ENCODE measurements at places on chromosomes 3 and 15. TPM values are rescaled to one million over a fixed set of nuclear protein-coding genes. Genes with fewer than 3 reads are reported as not detected.

- no peak overlapping the region for H3K27ac ChIP-seq
- peaks cover 5% of the 10 kb centered on the region for H3K27me3 ChIP-seq
- no peaks in the 10 kb centered on the region for H3K36me3 ChIP-seq
- no peak overlapping the region for H3K4me3 ChIP-seq
These were observed 23.9 kb upstream of the CTXND1 start for GRCh38 chr15:80275961-80276360.

DNA sequence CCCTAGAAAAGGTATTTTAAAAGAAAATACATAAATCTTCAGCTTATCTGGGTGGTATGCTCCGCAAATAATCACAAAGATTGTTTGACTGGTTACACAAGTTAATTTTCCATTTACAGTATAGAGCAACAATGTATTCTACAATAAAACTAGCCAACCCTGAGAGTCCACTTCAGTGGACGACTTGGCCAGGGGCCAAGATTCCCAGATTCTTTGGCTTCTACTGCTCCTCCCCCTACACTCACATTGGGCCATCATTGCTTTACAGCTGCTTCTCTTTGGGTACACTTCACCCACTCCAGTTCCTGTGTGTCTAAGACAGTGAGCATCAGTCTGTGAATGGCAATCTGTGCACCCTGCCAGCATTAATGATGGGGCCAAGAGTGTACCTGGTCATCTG is 17.2 kb upstream of the PRICKLE2 start:
- H3K27ac ChIP-seq: no peak overlapping the region
- H3K4me3 ChIP-seq: no peak overlapping the region
- no peaks in the 10 kb centered on the region for H3K27me3 ChIP-seq

GRCh38 chr3:45832699-45833098 is 9.2 kb downstream of the LZTFL1 start:
- no peaks in the 10 kb centered on the region for H3K27me3 ChIP-seq
- H3K36me3 ChIP-seq: peaks cover 2% of the 10 kb centered on the region
- H3K4me1 ChIP-seq: peaks cover 2% of the 10 kb centered on the region
- peak; percentile 19 for DNase-seq
- no peak overlapping the region for H3K4me3 ChIP-seq

DNA sequence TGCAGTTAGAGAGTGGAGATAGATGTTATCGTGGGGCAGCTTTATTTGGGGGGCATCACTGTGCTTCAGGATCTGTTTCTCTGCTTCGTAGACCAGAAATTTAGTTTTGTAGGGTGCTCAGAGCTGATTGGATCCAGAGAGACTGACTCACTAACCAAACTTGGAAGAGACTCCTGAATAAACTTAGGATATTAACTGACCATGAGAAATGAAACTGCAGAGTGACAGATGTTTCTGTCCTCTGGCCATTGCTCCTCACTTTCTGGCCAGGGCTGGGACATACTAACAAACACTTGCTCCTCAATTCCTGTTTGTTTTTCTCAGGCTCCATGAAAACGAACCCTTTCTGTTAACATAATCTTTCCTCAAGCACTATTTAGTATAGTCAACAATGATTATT is 4.3 kb downstream of the ZNF592 start:
- H3K4me3 ChIP-seq: no peak overlapping the region
- DNase-seq: no peak
- H3K27me3 ChIP-seq: no peaks in the 10 kb centered on the region
- H3K4me1 ChIP-seq: peaks cover 56% of the 10 kb centered on the region

DNA sequence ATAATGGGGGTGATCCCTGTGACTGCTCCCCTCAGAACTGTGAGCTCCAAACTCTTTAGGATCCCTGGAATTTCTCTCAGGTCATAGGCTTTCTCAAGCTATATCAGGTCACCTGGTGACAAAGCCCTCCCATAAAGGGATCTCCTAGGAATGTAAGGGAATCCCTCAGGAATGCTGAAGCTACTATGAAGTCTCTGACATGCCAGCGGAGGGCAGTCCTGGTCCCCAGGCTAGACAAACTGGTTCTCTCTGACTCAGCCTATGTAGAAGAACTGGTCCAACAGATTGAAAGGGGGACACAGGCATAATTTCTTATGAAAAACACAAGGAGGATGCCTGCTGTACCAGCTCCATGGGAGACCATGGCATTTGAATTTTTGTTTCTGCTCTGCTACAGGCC is 6.7 kb downstream of the LPCAT4 start:
- H3K27me3 ChIP-seq: no peaks in the 10 kb centered on the region
- no peak overlapping the region for H3K4me3 ChIP-seq
- peaks cover 55% of the 10 kb centered on the region for H3K36me3 ChIP-seq
- DNase-seq: no peak
- H3K27ac ChIP-seq: no peak overlapping the region
- H3K4me1 ChIP-seq: peaks cover 27% of the 10 kb centered on the region

DNA sequence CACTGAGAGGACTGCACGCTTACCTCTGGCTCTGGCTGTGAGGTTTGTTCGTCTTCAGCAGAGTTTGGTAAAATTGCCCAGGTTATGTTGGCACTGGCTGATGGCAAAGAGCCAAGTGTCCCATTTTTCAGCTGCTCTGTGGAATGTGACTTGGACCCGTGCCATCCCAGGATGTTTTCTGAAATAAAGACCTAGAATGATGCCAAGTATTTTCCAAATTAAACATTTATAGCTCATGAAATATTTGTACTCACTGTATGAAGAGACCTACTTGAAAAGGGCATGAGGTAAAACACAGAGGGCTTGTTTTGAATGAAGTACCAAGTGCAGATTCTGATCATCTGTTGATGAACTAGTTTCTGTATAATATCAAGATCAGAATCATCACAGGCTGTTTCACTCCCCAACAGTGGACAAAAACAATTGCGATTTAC is 200.5 kb downstream of the STT3B start:
- no peaks in the 10 kb centered on the region for H3K36me3 ChIP-seq
- H3K27ac ChIP-seq: no peak overlapping the region
- DNase-seq: no peak
- peaks cover 8% of the 10 kb centered on the region for H3K27me3 ChIP-seq

DNA sequence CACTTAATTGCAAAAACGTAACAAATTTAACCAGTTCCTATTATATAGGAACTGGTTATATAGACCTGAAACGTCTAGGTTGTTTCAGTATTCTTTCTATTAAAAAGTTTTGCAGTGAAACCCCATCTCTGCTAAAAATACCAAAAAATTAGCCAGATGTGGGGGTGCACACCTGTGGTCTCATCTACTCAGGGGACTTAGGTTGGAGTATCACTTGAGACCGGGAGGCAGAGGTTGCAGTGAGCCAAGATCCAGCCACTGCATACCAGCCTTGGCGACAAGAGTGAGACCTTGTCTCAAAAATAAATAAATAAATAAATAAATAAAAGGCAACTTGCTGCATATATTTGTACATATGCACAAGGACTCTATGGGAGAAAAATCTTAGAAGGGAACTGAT is 387.0 kb downstream of the TUSC7 start:
- no peak overlapping the region for H3K4me3 ChIP-seq
- no peaks in the 10 kb centered on the region for H3K36me3 ChIP-seq
- H3K4me1 ChIP-seq: no peaks in the 10 kb centered on the region
- no peaks in the 10 kb centered on the region for H3K27me3 ChIP-seq
- no peak for DNase-seq

DNA sequence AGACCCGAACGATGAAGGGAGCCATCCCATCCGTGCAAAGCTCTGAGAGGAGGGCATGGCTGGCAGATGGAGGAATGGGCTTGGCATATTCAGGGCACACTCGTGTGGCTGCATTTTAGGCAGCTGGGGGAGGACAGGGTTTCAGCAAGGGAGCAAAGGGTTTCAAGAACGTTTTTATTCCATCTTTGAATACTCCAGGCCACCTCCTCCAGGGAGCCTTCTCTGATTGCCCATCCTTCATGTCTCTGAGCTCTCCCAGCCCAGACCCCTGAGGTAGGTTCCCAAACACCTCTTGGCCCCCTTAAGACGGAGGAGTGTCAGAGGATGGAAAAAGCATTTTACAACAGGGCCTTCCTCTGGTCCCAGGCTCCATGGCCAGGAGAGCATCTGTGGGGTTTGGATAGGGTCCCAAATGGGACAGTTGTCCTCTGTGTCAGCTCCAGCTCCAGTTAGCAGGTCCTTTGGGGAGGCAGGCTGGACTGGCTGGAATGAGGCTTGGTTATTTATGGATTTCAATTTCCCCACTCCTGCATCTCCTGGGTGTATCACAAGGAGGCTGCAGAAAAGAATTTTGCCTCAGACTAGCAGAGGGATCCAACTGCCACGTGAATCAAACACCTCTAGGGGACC is 17.7 kb upstream of the SLC6A1 start:
- H3K4me1 ChIP-seq: no peaks in the 10 kb centered on the region
- peaks cover 4% of the 10 kb centered on the region for H3K27me3 ChIP-seq
- DNase-seq: no peak

GRCh38 chr3:46361408-46362283 is 7.7 kb downstream of the CCR2 start:
- no peak overlapping the region for H3K4me3 ChIP-seq
- H3K36me3 ChIP-seq: peaks cover 23% of the 10 kb centered on the region
- no peak overlapping the region for H3K27ac ChIP-seq
- no peak for DNase-seq
- peaks cover 43% of the 10 kb centered on the region for H3K4me1 ChIP-seq
- peaks cover 44% of the 10 kb centered on the region for H3K27me3 ChIP-seq

DNA sequence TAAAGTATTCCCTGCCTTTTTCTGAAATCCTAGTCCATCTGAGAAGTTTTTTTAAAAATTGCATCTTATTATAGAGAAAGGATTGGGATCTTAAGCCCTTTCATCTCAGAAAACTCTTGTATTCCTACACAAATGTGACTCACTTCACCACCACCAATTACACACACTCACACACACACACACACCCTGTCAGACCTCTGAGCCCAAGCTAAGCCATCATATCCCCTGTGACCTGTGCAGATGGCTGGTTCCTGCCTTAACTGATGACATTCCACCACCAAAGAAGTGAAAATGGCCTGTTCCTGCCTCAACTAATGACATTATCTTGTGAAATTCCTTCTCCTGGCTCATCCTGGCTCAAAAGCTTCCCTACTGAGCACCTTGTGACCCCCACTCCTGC is 1181.9 kb downstream of the ROBO2 start:
- H3K4me1 ChIP-seq: no peaks in the 10 kb centered on the region
- H3K4me3 ChIP-seq: no peak overlapping the region
- no peak overlapping the region for H3K27ac ChIP-seq
- DNase-seq: no peak

- peak overlapping the region; percentile 10 for H3K27ac ChIP-seq
- H3K4me3 ChIP-seq: no peak overlapping the region
- DNase-seq: peak; percentile 26
- H3K4me1 ChIP-seq: peaks cover 14% of the 10 kb centered on the region
- peaks cover 26% of the 10 kb centered on the region for H3K36me3 ChIP-seq
These were observed 47.0 kb downstream of the MTHFS start for GRCh38 chr15:79849789-79850188.

DNA sequence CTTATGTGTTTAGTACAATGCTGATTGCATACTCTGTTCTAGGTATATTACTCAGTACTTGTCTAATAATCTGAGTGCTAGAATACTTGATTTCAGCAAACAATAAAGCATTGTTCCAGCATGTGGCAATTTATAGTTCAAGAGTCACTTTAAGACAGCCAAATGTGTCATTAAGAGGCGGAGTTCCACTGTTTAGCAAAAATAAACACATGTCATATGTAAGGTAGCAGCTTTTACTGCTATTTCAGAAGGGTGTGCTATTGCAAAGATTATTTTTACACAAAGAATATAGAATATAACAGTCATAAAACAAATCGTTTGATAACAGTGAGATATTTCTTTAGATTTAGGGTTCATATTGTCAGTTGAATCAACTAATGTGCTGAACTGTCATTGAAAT is 358.7 kb downstream of the TUSC7 start:
- DNase-seq: no peak
- no peaks in the 10 kb centered on the region for H3K27me3 ChIP-seq
- no peaks in the 10 kb centered on the region for H3K36me3 ChIP-seq
- no peak overlapping the region for H3K4me3 ChIP-seq
- H3K4me1 ChIP-seq: no peaks in the 10 kb centered on the region

- no peak overlapping the region for H3K4me3 ChIP-seq
- peaks cover 4% of the 10 kb centered on the region for H3K4me1 ChIP-seq
- peaks cover 4% of the 10 kb centered on the region for H3K36me3 ChIP-seq
- H3K27ac ChIP-seq: no peak overlapping the region
- H3K27me3 ChIP-seq: peaks cover 83% of the 10 kb centered on the region
These were observed 3.3 kb upstream of the NR2F2 start for GRCh38 chr15:96327155-96327741.

DNA sequence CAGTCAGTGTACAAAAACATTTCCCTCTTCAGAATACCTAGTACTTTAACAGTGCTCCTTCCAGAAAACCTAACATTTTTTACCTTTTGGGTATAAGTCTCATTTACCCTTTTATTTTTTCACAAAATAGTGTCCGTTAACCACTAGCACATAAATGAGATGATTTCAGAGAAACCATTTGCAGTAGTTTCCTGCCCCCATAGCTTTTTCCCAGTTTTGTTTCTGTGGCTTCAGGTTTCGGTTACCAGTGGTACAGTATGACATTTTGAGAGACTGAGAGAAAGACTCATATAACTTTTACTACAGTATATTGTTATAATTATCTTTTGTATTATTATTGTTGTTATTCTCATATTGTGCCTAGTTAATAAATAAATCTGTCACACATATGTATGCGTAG is 6.2 kb upstream of the RBMS3 start:
- peaks cover 3% of the 10 kb centered on the region for H3K27me3 ChIP-seq
- H3K4me1 ChIP-seq: no peaks in the 10 kb centered on the region
- DNase-seq: no peak

- H3K36me3 ChIP-seq: no peaks in the 10 kb centered on the region
- no peak overlapping the region for H3K4me3 ChIP-seq
- no peaks in the 10 kb centered on the region for H3K27me3 ChIP-seq
- no peak overlapping the region for H3K27ac ChIP-seq
- no peak for DNase-seq
- H3K4me1 ChIP-seq: no peaks in the 10 kb centered on the region
These were observed 548.6 kb upstream of the NAALADL2 start for GRCh38 chr3:174310475-174310983.

GRCh38 chr15:52186651-52187486 is 4.3 kb downstream of the GNB5 start:
- H3K27ac ChIP-seq: no peak overlapping the region
- no peaks in the 10 kb centered on the region for H3K27me3 ChIP-seq
- no peak overlapping the region for H3K4me3 ChIP-seq
- H3K4me1 ChIP-seq: peaks cover 3% of the 10 kb centered on the region

GRCh38 chr3:42188376-42188775 is 77.6 kb downstream of the CCK start:
- no peak overlapping the region for H3K27ac ChIP-seq
- H3K4me1 ChIP-seq: peaks cover 29% of the 10 kb centered on the region
- DNase-seq: no peak
- H3K36me3 ChIP-seq: peaks cover 13% of the 10 kb centered on the region
- no peak overlapping the region for H3K4me3 ChIP-seq

EFCAB12 gene
- total RNA-seq: 0.69 TPM

LPP gene
- 70.3 TPM for total RNA-seq

NR1D2 gene
- 5.9 TPM for total RNA-seq

PLA1A gene
- not detected for total RNA-seq

CATSPER2 gene
- 1.4 TPM for total RNA-seq

GRIP2 gene
- total RNA-seq: 0.45 TPM

ZIC1 gene
- not detected for total RNA-seq

RBP2 gene
- not detected for total RNA-seq

SERINC4 gene
- 0.37 TPM for total RNA-seq

TMC3 gene
- not detected for total RNA-seq

TLR9 gene
- 0.55 TPM for total RNA-seq
